ENCODE measurements at places on chromosomes 4 and X. TPM values are rescaled to one million over a fixed set of nuclear protein-coding genes. Genes with fewer than 3 reads are reported as not detected.

Gene TMPRSS11D
- not detected for total RNA-seq

Gene LIAS
- total RNA-seq, result 11.2 TPM

Gene REPS2
- 0.59 TPM for total RNA-seq

GRCh38 chr4:182671231-182671630 lies 246.0 kb downstream of the DCTD start:
- DNase-seq, result no peak

Gene SSX3
- not detected for total RNA-seq

- DNase-seq, result no peak
Measured at GRCh38 chrX:53072418-53073114, 9.6 kb upstream of the TSPYL2 start.

Gene SHROOM2
- total RNA-seq, result 6.2 TPM

DNA sequence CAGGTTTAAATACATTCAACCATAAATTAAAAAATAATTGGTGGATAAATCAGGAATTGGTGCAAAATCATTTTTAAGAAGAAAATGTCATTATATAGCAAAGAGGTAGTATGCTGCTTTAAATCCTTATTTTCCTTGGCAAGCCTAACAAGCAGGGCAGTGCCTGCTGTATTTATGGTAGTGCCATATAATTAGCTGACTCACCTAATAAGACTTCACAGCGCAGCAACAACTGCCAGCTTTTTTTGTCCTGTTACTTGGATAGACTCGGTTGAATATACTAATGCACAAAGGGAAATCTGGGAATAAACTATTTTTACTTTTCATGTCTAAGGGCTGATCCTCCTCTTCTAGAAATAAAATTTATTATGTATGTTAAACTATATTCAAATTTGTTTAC lies 99.1 kb downstream of the SNCA start:
- DNase-seq, result peak; percentile 91

All from osteoblast (primary cell).